ENCODE measurements at places on chromosomes 5 and 9.

DNA sequence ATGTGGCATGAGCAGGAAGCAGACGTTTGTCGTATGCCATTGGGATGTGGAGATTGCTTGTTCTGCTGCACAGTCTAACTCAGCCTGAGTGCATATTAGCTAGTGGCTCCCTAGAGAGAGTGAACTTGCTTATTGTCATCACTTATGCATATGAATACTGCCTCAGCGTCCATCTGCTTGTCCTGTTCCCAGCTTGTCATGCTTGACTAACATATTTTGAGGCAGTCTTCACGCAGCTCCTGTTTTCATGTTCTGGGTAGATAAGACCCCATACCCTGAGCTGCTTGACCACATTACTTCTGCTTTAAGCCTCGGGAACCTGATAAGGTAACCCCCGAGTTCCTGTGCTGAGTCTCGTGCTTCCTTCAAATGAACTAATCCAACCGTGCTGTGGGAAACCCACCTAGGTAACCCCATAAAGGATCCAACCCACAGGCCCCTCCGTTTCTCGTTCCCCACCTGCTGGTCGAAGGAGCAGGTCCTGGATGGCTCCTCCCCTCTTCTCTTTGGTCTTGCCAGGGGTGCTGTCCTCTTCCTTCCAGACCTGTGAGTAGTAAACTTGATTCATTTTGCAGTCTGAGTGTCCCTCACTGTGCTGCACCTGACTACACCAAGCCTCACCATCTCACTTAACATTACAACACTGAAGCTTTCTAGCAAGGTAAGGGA, 25.0 kb downstream of the ANKRD33B start:
- DNase-seq: peak; percentile 52

DNA sequence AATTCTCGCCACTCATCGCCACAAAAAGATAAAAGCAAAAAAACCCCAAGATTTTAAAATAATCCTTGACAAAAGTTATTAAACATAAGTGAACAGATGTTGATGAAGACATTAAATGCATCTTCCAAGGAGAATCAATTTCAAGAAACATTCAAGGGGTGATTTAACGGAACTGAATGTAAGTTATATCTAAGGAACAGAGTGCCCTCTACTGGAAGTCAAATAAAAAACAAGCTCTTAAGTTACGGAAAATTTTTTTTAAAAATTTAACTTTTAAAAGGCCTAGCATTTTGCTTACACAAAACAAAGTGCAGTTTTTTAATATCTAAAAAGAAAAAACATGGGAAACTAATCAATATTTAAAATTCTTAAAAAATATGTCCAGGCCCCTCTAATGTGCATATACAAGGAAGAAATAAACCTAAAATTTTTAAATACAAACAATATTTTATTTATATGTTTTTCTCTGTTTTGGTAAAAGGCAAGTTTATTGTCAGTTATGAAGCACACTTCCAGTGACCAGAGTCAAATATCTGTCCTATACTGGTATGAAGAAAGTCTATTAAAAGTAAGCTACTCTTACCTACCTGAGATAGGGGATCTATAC, 28.0 kb downstream of the TEX10 start:
- no peak for DNase-seq

DNA sequence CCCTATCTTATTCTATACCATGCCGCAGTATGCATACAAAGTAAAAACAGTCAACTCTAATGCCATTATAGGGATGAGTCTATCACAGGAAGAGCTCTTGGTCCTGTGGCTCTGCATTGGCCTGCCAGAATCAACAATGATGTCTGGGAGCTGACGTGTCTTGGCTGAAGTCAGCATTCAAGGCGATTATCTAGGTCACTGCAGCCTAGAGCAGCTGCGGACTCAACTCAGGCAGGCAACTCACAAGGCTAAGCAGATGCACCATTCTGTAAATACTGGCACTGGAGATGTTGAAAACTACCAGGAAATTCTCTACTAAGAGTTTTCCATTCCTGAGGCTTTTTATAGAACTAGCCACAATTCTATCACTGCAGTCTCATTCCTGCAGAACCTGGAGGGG, 13.3 kb downstream of the SPATA9 start:
- DNase-seq: no peak

DNA sequence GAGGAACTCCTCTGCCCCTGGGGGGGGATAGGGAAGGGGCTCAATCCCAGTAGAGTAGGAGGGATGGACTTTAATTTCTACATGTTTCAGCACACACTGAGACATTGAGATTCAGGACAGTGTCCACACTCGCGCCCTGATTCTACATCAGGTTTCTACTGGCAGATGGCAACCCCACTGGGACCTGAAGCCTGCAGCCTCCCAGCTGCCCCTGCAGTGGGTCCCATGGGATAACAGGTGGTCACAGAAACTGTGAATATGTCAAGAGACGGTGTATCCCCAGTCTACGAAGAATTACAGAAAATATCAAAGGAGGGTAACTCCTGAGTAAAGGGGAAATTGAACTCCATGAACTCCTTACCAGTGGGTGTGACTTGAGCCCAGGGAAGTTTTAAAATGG, 2.4 kb upstream of the TERT start:
- no peak for DNase-seq

DNA sequence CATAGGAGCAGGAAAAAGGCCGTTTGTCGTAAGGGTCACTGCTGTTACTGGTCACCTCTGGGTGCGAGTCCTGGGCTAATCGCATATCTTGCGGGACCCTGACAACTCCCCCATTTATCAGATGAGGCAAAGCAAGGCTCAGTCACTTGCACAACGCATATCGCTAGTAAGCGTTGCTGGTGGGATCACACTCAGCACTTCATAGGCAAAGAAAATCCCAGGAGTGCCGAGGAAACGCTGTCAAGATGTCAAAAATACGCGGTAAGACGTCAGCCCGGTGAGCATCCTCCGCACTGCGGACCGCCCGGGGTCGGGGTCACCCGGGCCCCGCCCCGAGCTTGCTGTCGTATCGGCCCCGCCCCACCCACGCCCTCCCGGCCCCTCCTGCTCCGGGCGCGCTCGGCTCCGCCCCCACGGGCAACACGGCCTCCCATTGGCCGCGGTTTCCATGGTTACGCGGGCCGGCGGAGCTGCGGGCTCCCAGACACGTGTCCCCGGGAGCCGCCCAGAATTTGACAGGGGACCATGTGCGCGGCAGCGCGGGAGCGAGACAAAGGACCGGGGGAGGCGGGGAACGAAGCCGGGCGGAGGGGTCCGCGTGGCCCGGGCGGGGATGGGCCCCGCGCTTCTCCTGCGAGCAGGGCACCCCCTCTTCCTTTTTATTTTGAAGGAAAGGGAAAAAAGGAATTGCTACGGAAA, 80.2 kb upstream of the IER5L start:
- peak; percentile 75 for DNase-seq

DNA sequence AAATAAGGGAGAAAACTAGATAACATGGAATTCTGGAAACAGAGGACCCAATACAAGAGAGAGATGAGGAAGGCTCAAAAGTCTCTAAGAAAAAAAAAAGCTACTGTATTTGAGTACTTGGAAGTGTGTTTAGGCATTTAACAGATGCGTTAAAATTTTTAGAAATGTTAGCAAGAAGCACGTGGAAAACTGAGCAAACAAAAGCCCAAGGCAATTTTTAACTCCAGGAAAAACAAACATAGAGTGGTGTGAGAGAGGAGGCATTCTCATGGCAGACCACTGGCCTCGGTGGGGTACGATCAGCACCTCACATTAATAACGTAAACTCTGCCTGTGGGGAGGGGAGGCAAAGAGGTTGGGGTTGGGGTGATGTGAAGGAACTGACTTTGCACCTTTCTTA, 321.4 kb downstream of the GADD45G start:
- DNase-seq: no peak

- peak; percentile 52 for DNase-seq
Measured at GRCh38 chr5:140351609-140352334, 5.4 kb upstream of the HBEGF start.

- peak; percentile 3 for DNase-seq
Measured at GRCh38 chr5:108521841-108522506, 140.1 kb upstream of the FBXL17 start.

- DNase-seq: no peak
Measured at GRCh38 chr5:2006971-2007291, 124.2 kb upstream of the IRX4 start.

- no peak for DNase-seq
Measured at GRCh38 chr9:119768266-119768665, 399.0 kb upstream of the BRINP1 start.

GRCh38 chr5:54285686-54286085, 24.7 kb downstream of the ARL15 start:
- no peak for DNase-seq
